ENCODE measurements at places on chromosomes 6 and 20.
A peak's percentile ranks its signal among the peaks of the same experiment; 100 is the strongest.

- no peak for DNase-seq
Observed at GRCh38 chr20:34375977-34376430, 12.9 kb downstream of the ITCH start.

DNA sequence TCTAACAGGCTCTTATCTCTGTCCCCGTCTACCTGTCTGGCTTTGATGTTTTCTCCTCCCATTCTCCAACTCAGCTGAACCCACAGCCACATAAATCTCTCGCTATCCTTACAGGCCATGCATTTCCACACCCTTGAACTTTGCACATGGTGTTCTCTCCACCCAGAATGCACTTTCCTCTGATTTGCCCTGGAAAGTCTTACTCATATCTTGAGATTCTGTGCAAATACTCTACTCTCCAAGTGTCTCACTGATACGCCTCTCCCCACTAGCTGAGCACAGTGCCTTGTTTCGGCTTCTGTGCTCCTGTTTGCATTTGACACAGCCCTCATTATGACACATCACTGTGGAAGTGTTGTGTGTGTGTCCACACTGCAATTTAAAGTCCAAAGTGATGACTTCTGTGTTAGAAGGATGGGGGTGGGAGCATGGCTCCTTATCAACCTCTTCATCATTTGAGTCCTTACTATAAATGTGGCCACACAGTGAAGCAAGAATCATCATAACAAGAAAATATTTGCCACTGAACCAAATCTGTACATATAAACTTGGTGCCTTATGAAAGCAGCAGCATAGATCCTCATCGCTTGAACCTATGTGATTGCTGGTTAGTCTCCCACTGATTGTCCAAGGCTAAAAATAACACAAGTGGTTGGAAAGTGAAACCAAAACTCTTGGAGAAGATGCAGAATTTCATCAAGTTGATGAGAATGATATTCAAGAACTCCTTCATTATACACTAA lies 5.5 kb upstream of the PRELID3B start:
- no peak for DNase-seq

DNA sequence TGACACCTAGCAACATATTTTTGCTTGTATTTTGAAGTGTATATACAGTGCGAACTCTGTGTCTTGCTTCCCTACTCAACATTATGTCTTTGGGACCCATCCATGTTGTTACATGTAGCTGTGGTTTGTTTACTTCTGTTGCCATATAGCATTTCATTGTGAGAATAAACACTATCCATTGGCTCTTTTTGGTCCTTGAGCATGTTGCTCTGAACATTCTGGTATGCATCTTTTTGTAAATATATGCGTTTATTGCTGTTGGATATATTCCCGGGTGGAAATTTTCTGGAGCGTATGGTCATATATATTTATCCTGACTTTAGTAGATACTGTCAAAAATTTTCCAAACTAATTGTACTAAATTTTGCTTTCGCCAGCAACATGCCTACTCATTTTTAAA lies 222.5 kb upstream of the SPTLC3 start:
- DNase-seq, result no peak

DNA sequence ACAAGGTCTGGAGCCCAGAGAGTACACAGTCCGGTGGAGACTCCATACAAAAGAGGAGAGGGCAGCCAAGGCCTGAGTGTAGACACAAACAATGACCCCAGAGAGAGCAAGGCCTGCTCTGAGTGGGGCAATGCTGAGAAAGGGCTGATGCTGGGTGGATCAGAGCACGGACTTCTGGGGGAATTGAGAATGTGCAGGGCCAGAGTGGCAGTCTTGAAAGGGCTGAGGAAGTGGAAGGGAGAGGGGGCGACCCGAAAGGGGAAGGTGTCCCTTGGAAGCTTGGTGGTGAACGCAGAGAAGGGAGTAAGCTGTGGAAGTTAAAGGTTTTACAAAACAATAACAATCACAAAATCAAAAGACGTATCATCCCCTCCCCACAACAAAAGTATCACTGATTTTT lies 12.0 kb upstream of the GRM4 start:
- no peak for DNase-seq

- no peak for DNase-seq
Observed at GRCh38 chr6:24426729-24427446, 24.2 kb downstream of the MRS2 start.

- peak; percentile 60 for DNase-seq
Observed at GRCh38 chr6:44253307-44254101, 3.8 kb downstream of the SLC35B2 start.

- no peak for DNase-seq
Observed at GRCh38 chr6:1560281-1561058, 49.2 kb upstream of the FOXC1 start.

- no peak for DNase-seq
Observed at GRCh38 chr20:43699941-43700565, 26.7 kb downstream of the GTSF1L start.

- DNase-seq, result no peak
Observed at GRCh38 chr20:51914758-51915157, 112.4 kb upstream of the SALL4 start.

GRCh38 chr20:48709744-48710143 lies 118.1 kb downstream of the PREX1 start:
- no peak for DNase-seq

DNA sequence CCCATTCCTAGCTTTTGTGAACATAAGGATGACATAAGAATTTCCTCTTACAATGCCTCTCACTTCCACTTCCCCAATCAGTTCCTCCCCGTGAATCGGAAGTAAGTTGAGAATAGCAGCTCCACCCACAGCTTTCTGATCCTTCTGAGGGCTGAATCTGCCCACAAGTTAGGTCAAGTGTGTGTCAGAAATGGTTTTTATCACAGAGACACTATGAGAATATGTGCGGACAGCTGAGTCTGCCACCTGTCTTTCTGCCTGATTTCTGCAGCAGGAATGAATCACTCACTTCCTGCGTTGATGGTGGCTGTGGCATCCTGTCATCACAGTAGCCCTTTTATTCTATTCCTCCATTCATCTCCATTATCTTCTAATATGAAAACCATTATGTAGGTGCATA lies 70.2 kb downstream of the RIN2 start:
- peak; percentile 38 for DNase-seq

DNA sequence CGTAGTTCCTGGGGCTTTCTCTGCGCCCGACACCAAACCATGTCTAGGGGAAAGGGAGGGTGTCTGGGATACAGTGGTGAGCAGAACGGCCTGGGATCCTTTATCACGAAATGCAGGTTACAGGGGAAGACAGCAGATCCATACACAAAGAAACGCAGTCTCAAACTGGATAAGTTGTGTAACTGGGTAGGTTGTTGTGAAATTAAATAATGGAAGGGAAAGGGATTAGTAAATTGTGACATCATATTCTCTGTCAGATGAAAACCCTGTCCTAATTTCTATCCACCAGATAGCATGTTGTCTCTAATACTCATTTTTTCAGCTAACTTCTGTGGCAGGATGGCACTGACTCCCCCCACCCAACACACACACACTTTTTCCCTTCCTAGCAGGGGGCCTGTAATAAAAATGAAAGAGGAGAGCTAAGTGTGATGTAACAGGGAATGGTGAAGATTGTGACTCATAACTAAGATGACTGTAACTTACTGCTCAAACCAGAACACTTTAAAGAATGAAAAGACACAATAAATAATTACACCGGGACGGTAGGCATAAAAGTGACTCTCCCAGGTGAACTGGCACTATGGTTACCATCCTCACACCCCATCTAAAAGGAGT lies 769 bp upstream of the TRPC4AP start:
- DNase-seq, result peak; percentile 18

- no peak for DNase-seq
Observed at GRCh38 chr20:56249244-56249955, 868 bp downstream of the MC3R start.

DNA sequence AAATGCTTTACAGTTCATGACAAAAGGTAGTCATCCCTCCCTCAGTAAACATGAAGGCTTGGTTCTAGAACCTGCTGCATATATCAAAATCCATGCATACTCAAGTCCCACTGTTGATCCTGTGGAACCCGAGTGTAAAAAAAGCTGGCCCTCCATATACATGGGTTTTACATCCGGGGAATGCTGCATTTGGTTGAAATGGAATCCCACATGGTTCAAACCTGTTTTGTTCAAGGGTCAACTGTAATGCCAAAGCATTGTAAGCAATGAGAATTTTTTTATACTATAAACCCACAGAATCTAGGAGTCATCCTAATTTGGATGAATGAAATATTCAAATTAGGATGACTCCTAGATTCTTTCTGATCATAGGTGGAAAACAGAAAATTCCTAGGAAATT lies 5.9 kb upstream of the HDAC2 start:
- no peak for DNase-seq

- DNase-seq, result no peak
Observed at GRCh38 chr6:126821706-126822105, 296.8 kb upstream of the RSPO3 start.

DNA sequence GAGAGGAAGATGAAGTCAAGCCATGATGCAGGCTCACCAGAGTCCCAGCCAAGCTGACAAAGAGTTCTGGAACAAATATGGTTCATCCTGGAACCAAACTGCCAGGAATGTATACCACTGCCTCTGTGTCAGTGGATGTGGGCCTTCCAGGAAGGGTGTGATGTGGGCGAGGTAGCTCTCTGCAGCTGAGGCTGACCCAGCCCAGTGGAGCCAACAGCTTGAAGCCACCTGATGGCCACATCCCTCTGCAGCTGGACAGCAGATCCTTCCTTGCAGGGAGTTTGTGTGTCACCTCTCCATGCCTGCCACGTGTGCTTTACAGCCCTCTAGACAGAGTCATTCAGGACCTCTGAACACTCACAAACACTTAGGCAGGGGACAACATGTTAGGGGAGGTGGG lies 142.0 kb upstream of the RIN2 start:
- no peak for DNase-seq

DNA sequence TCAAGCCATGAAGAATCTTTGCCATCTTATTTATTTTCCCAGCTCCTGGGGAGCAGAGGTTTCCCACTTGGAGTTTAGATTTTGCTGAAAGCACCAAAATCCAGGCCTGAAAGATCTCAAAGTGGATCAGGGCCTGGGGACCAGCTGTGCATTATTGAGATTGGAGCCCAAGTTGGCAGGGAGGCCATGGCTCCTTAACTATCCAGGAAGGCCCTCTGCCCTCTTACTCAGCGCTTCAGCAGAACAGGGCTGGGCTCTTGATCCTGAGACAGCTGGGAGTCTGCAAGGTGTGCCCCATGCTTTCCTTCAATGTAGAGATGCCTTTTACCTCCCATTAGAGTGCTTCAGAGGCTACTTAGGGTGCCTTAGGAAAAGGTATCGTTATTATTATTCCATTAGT lies 24.6 kb downstream of the FOXO3 start:
- no peak for DNase-seq

- no peak for DNase-seq
Observed at GRCh38 chr6:39453241-39453640, 130.7 kb upstream of the KCNK16 start.

GRCh38 chr6:12957321-12958051 lies 240.9 kb downstream of the PHACTR1 start:
- DNase-seq, result peak; percentile 3

GRCh38 chr20:35271073-35271882 lies 6.6 kb downstream of the MMP24OS start:
- no peak for DNase-seq

- DNase-seq, result no peak
Observed at GRCh38 chr6:107712237-107712664, 111.9 kb downstream of the SCML4 start.

DNA sequence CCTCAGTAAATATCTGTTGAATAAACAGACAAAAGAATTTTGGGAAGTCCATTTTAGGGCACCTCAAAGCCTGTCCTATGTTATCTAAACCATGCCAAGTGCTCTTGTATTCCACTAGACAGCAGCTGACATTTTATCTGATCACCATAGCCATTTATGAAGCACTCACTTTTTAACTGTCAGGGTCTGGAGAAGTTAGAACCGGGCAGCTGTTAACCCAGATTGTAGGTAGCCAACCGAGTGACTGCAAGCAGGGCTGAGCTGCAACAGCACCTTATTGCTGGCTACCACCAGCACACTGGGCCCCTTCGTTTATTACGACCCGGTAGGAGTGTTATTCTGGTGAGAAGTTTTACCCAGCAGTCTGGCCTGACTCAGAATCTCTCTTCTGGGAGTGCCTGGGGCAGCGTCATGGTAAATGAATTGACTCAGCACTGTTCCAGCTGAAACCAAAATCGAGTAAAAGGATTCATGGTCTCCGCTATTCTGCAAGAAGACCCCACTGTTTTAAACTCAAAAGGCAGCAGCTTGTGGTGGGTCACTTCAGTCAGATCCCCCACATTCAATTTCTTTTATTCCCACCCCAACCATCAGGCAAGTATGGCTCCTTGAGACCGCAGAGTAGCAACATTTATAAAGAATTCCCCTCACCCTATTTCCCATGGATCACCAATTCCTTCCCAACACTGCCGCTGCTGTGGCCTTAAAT lies 1.7 kb downstream of the UBE2V1 start:
- peak; percentile 36 for DNase-seq

- no peak for DNase-seq
Observed at GRCh38 chr6:131059486-131059885, 3.6 kb downstream of the EPB41L2 start.

DNA sequence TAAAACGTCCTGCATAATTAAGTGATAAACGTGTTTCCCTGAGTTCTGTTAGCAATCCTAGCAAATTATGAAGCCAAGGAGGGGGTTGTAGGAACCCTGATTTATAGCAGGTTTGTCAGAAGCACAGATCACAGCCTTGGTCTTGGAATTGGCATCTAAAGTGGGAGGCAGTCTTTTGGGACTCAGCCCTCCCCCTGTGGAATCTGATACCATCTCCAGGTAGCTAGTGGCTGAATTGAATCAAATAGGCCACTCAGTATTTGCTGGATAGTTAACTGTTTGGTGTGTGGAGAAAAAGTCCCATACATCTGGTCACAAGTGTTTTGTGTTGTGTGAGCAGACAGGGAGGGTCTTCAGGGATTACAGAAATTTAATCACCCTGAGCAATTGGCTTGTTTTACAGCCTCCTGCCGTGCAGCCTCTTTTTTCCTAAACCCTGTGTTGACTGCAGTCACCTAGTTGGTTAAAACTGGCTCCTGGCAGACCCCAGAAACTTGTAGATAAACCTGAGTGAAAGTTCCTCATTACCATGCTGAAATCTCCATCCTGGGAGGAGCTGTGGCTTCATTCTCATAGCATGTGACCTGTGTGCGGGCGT lies 19.0 kb upstream of the KIFC1 start:
- DNase-seq, result no peak

- DNase-seq, result peak; percentile 64
Observed at GRCh38 chr6:118899948-118900347, 6.0 kb downstream of the ASF1A start.

DNA sequence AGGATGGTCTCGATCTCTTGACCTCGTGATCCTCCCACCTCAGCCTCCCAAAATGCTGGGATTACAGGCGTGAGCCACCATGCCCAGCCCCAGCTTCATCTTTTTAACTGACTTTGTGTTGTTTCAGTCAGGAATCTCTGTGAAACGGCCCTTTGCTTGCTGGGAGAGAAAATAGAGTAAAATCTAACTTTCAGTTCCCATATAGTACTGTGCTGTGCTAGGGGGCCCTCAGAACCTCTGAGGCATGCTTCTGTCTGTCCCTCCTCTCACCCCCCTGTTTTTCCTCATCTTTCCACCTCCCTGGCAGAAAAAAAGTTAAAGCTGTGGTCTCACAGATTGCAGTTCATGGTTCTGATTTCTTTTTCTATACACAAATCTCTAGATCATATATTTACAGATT lies 48.4 kb downstream of the LRP11 start:
- no peak for DNase-seq

- DNase-seq, result no peak
Observed at GRCh38 chr6:75169689-75170586, 35.9 kb downstream of the COL12A1 start.
